M059J (cell line): ENCODE measurements at places on chromosomes 12 and 14.
A peak's percentile ranks its signal among the peaks of the same experiment; 100 is the strongest.

GRCh38 chr12:130136509-130137039 is 25.7 kb upstream of the FZD10 start:
- no peak for DNase-seq

- no peak for DNase-seq
These were observed 31.4 kb downstream of the SLC15A4 start for GRCh38 chr12:128792398-128792797.

DNA sequence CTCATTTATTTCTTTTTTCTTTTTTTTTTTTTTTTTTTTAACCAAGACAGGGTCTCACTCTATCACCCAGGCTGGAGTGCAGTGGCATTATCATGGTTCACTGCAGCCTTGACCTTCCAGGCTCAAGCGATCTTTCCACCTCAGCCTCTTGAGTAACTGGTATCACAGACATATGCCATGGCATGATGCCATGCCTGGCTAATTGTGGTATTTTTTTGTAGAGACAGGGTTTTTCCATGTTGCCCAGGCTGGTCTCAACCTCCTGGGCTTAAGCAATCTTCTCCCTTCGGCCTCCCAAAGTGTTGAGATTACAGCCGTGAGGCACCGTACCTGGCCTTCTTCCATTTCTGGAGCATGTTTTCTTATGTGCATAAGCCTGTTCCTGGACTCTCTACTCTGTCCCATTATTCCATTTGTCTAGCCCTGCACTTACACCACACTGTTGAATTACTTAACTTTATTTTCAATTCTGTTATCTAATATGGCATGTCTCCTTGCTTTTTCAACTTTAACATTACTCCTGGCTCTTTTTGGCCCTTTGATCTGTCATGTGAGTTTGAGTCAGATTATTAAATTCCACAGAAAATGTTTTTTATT is 47.9 kb upstream of the PTGDR start:
- DNase-seq, result peak; percentile 12

- peak; percentile 33 for DNase-seq
These were observed 14.8 kb downstream of the DDX24 start for GRCh38 chr14:94066089-94066676.

- peak; percentile 46 for DNase-seq
These were observed 18.6 kb downstream of the CCER1 start for GRCh38 chr12:90936230-90937005.

DNA sequence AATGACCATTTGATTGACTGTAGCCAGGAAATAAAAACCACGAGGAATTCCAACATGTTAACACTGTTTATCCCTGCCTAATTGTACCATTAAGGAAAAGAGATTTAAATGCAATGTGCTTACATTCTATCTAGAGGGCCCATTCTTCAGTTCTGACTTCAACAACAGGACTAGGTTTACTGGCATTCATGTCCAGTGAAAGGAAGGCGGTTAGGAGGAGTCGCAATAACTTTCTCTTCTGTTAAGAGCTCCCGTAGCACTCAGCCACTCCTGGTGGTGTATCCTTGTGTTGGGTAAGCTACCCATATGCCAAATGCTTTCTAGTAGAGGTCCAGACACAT is 154.7 kb downstream of the STXBP6 start:
- DNase-seq, result no peak

DNA sequence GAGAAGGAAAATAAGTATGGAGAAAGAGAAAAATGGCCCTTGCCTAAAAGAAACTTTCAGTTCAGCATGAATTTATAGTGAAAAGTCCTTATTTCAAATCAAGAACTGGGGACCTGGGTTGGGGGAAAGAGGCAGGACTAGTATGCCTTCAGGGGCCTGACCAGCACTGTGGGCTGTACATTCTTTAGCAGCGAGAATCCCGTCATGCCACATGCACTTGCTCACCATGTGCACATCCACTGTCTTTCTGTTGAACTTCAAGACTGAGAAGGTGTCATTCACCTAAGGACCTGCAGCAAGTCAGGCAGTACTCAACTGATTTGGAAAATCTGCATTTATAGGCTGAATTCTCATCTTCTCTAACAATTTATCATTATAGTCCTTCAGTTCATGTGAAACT is 50.2 kb downstream of the RAB35 start:
- DNase-seq, result no peak

- no peak for DNase-seq
These were observed 18.9 kb upstream of the CD27 start for GRCh38 chr12:6425590-6426531.

- peak; percentile 80 for DNase-seq
These were observed 4.3 kb upstream of the MYF6 start for GRCh38 chr12:80702889-80703805.

- DNase-seq, result no peak
These were observed 7.8 kb downstream of the RNASE9 start for GRCh38 chr14:20553024-20553423.

DNA sequence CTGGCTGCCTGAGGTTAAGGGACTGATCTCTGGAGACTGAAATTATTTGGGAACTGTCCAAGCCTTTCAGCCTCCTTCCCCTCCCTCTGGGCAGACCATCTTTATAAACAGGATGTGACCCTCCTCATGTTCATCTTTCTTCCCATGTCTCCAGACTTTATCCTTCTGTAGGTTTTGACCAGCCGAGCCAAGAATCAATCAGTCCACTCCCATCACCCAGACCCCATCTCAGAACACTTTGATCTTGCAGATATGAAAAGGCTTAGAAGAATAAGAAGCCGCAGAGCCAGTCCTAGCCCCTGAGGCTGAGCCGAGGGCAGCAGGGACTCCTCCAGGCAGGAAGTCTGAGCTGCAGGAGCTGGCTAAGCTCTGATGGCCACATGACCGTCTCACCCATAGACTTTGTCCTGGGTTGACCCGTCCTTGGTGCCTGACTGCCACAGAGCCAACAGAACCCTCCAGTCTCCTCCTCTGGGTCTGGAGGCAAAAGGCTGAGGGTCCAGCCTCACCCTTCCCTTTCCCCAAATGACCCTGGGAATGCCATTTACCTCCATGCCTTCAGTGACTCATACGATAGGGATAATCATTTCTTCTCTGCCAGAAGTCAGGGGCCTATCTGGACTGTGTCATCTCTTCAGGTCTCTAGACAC is 1.6 kb downstream of the KRT71 start:
- peak; percentile 39 for DNase-seq

DNA sequence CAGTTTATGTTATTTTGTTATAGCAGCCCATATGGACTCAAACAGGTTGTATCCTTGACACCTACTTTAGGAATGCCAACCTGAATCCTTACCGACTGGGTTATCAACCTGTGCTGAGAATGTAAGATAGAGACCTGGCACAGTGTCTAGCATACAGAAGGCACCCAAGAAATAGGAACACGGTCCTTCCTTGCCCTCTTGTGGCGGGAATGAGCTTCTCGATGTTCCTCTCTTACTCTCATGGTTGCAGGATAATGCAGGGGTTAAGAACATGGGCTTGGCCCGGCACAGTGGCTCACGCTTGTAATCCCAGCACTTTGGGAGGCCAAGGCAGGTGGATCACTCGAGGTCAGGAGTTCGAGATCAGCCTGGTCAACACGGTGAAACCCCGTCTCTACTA is 6.5 kb downstream of the C12orf43 start:
- DNase-seq, result peak; percentile 44
